Amniotic epithelial cell (primary cell): ENCODE measurements at places on chromosomes 3 and 15.

DNA sequence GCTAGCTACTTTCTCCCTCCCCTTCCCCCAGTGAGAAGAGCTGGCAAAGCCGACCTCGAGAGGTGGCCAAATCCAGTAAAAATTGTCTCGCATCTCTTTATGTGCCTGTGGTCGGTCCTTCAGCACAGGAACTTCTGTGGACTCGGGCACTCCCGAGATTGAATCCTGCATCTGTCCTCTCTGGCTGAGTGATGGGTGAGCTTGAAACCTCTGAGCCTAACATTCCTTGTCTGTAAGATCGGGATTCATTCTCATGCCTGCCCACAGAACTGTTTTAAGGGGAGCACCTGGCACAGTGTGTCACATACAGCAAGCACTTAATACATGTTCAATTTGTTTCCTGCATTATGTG lies 11.3 kb downstream of the CX3CR1 start:
- DNase-seq = no peak

- no peak for DNase-seq
Observed at GRCh38 chr3:46463120-46463867, 1.4 kb downstream of the LTF start.

- peak; percentile 67 for DNase-seq
Observed at GRCh38 chr15:64905119-64905831, 6.4 kb upstream of the ANKDD1A start.

- DNase-seq = no peak
Observed at GRCh38 chr15:59828263-59828662, 139.1 kb upstream of the BNIP2 start.

DNA sequence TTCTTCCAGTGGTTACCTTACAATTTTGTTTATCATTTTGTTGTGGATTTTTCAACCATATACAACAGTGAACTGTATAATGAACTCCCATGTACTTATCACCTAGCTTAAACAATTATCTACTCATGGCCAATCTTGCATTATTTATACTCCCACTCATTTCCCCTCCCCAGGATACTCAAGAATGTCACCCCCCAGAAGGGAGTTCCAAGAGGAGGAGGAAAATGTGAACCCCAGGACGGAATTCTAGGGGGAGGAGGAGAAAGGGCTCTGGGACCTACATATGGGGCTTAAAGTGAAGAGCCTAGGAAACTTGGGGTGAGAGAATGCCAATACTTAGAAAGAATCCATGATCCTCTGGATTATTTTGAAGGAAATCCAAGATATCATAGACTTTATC lies 59.3 kb downstream of the TSC22D2 start:
- DNase-seq = no peak

DNA sequence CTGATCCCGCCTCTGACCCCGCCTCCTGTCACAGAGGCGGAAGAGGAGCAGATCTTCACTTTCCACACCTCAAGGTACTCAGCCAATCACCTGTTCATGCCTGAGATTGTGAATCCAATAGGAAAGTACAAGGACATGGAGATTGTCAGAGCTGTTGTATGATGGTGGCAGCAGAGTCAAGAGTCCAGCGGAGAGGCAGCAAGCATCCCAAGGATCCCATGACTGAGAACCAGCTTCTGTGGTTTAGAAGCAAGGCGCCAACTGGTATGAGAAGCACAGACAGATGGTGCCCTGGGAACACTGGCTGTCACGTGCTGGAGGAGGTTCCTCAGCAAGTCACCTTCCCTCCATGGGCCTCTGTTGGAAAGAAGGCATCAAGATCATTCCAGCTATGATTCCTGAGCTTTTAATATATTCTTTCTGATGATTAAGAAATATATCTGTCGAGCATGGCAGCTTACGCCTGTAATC lies 93.9 kb downstream of the CPN2 start:
- DNase-seq = no peak

DNA sequence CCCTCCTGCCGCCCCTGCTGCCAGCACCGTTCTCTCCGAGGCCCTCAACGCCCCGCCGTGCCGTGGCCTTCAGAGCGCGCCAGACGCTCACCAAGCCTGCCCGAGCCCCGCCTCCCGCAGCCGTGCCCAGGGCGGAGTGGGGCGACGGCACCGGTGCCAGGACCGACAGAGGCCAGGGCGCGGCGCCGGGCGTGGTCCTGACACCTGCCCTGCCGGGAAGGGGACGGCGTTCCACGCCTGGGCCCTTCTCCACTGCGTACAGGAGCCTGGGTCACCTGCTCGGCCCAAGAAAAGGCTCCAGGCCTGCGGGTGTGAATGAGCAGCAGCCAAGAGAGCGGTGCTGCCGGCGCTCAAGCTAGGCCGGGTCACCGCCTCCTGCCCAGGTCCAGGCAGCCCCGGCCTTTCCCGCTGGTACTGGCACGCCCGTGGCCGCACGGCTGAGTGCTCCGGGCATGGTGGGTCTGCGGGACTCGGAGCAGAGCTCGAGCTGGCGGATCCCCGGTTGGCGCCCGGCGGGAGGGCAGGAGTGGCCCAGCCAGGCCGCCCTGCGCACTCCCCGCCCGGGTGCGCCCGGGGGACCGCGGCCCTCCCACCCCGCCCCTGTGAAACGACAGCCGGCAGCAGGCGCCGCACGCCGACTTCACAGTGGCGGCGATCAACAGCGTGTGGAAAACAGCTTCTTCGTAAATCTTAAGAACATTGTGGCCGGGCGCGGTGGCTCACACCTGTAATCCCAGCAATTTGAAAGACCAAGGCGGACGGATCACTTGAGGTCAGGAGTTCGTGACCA lies 4.2 kb downstream of the OCA2 start:
- no peak for DNase-seq

DNA sequence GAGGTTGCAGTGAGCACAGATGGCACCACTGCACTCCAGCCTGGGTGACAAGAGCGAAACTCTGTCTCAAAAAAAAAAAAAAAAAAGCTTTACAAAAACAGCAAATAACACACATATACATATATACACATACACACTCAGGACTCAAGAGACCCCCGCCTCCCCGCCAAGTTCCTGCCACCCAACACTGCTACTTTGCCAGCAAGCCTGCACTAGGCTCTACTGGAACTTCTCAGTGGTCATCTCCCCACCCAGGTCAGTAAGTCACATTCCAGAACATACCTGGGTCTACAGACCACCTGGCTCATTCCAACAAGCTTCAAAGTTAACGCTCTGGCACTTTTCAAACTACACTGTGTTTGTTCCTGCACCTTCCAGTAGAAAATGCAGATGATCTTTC lies 62.3 kb downstream of the SENP2 start:
- DNase-seq = no peak
